CD8-positive, alpha-beta T cell (primary cell): ENCODE measurements at places on chromosomes 2 and 18.

DNA sequence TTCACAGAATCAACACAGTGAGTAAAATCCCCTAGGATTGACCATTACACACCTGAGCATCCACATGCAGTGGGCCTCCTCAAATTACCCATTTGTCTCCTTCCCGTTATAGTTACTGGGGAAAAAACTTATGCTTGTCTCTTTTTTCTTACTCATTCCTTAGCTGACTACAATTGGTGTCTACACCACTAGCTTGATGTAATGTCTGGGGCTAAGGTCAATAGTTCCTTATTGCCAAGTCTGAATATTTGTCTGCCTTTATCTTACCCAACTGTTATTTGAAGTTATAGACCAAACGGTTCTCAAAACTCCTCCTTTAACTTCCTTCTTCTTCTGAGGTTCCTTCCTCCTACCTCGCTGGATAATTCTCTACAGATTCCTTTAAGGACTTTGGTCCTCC is 41.9 kb upstream of the TMEM17 start:
- DNase-seq, result no peak

DNA sequence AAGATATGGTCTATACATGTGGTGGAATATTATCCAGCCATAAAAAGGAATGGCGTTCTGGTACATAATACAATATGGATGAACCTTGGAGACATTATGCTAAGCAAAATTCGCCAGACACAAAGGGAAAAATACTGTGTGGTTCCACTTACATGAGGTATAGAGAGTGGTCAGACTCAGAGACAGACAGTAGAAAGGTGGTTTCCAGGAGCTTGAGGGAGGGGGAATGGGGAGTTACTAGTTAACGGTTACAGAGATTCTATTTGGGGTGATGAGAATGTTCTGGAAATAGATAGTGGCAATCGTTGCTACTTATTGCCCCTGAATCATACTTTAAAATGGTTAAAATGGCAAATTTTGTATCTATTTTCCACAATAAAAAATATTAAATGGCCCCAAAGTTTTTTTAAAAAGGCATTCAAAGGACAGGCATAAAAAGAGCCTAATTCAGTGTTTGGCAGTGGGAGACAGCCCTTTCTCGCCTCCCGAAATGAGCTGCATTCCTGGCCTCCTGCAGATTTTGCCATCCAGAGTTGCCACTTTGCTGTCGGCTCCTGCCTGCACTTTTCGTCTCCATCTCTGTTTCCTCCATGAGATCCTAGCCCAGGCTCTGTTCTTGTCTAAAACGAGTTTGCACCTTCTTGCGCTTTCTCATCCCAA is 13.5 kb downstream of the TNFRSF11A start:
- no peak for DNase-seq

DNA sequence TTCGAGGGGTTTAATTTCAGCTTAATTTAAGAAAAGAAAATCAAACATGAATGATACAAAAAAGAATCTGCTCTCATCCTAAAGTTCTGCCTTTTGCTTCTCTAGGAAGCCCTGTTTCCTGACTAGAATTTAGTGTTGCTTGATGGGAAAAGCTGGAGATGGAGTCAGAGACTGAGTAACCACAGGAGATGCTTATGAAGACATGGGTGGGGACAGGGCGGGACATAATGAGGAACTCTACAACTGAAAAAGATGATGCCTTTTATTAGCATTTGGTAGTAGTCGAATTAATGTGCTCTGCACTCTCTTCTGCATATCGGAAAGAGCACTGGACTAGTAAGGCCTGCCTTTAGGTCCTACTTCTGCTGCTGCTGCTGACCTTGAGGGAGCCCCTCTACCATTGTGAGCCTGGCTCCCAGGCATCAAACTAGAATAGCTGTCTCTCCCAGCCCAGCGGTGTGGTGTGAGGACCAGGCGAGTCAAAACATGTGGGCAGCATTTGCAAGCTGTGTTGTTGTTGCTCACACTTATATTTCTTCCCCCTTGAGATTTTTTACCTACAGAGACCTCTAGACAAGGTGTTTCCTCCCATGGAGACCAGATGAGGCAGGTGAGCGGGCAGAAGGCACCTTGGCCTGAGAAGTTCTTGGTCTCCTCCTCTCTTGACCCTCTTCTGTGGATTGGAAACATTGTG is 61.5 kb downstream of the INPP4A start:
- no peak for DNase-seq

DNA sequence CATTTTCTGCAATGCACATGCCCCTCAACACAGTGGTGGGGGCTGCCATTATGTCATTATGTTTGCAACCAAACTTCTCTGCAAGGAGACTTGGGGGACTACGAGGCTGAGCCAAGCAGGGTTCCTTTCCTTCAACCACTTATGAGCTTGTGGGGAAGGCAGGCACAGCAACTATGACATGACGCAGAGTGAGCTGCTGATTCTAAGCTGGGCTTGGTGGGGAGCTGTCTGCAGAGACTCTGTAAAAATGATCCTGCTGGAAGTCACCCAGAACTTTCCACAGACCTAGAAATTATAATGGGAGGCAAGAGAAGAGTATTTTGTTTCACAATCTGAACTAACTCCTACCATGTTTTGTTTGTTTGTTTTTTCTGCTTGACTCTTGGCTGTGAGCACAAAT is 55.6 kb downstream of the INPP5D start:
- no peak for DNase-seq

DNA sequence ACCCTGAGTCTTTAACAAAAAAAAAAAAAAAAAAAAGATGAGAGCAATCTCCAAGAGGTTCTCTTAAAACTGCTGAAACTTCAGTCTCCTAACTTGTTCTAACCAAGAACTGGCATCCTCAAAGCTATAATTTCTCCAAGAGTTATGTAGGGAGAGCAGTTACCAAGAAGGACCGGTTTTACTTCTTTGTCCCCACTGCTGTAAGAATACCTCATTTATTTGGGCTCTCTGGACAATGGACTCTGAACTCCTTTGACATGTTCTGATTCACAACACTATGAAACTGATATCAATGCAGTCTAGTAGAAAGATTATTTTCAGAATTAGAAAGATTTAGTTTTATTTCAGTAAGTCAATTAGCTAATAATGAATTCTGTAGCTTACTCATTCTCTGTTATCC is 84.5 kb upstream of the DTNB start:
- no peak for DNase-seq

GRCh38 chr2:176169711-176170110 is 12.6 kb downstream of the HOXD3 start:
- DNase-seq, result no peak

DNA sequence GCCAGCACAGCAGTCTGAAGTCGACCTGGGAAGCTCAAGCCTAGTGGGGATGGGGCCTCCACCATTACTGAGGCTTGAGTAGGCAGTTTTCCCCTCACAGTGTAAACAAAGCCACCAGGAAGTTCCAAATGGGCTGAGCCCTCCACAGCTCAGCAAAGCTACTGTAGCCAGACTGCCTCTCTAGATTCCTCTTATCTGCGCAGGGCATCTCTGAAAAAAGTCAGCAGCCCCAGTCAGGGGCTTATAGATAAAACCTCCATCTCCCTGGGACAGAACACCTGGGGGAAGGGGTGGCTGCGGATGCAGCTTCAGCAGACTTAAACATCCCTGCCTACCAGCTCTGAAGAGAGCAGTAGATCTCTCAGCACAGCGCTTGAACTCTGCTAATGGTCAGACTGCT is 218.4 kb upstream of the VRK2 start:
- no peak for DNase-seq

DNA sequence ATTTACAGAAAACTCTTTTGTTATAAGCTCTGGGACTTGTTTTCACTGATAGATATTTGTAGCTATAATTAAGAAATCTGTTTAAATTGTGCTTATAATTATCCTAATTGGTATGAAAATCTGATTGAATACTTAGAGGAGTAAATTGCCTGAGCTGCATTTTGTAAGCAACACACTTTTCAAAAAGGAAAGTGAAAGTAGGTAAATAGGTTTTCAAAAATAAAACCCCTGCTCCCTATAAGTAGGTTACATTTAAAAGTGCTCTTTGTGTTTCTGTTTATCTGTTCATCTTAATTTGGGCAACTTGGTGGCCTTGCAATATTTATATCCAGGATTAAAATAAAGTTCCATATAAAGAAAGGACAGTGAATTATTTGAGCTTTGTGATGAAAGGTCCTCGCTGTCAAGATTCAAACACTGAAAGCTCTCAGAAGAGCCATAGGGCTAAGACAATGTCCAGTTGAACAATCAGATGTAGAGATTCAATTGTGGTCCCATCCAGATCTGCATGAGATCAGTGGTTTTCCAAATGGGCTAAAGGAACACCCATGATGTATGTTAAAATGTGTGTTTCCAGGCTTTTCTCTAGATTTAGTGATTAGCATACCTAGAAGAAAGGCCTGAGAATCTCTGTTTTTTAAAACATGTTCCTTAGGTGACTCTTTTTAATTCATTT is 371.6 kb downstream of the RPRM start:
- no peak for DNase-seq

- no peak for DNase-seq
These were observed 100.1 kb upstream of the RNF152 start for GRCh38 chr18:61992923-61993322.

GRCh38 chr18:677145-677544 is 19.7 kb downstream of the TYMS start:
- no peak for DNase-seq

DNA sequence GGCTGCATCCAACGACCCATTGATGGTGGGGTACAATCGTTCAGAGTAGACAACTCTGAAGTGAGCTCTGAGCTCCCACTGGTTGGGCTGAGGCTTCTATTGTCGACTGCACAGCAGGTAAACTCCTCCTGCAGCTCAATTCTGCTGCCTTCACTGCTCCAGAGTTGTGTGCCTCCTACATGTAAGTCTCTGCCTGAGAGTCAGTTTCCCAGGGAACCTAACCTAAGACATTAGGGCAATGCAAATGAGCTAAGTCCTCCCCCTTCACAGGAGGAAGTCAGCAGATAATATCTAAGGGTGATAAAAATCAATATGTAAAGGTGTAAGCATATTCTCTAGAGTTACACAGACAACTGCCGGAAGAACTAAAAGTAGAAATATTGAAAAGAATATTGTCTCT is 22.5 kb upstream of the ACYP2 start:
- no peak for DNase-seq

- peak; percentile 29 for DNase-seq
These were observed 38.8 kb downstream of the BMP10 start for GRCh38 chr2:68832233-68832869.

DNA sequence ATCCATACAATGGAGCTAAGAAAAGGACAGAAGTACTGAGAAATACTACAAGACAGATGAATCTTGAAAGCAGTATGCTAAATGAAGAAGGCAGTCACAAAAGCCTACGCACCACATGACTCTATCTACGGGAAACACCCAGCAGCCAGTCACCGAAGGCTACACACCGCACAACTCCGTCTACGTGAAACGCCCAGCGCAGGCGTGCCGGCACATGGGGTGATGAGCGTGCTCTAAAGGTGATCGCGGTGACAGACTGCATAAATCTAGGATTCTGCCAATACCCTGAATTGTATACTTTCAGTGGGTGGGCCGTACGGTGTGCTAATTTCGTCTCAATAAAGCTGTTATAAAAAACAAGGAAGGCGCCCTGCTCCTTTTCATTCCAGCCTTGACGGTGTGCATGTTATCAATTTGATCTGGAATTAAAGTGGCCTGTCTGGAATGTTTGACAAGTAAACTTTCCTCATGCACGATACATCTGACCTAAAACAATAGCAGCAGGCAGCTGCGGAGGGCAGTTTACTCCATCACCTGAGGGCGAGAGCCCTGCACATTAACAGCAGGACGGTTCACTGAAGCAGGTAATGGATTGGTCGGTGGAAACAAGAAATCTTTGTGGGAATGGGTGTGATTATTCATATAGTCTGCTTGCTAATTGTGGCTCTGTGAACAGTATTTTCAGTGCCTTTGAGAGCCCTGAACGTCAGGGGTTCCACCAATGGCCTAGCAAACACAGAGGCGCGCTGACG is 86.2 kb upstream of the SALL3 start:
- DNase-seq, result no peak

- no peak for DNase-seq
These were observed 58.7 kb upstream of the SP3 start for GRCh38 chr2:174023591-174024523.

DNA sequence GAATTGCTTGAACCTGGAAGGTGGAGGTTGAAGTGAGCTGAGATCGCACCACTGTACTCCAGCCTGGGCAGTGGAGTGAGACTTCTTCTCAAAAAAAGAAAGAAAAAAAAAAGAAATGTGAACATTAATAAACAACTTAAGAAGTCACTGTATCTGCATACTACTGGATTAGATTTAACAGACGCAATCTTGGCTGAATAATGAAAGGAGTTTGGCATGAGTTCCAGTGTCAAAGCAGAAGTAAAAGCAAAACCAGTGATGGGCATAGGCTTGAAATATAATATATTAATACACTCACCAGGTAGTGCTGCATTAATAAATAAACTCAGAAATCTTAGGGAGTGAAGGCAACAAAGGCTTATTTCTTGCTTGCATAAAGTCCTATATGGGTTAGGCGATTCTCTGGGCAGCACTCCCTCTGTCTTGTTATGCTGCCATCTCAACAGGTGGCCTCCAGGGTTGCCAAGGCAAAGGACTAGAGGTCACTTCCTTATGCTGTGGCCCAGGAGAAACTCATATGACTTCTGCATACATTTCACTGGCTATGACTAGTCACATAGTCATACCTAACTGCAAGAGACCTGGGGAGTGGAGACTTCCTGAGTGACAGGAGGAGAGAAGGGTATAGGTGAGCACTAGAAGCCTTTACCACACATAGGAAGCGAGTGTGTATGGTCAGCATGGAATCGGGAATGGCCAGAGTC is 296.2 kb upstream of the SPRED2 start:
- no peak for DNase-seq

DNA sequence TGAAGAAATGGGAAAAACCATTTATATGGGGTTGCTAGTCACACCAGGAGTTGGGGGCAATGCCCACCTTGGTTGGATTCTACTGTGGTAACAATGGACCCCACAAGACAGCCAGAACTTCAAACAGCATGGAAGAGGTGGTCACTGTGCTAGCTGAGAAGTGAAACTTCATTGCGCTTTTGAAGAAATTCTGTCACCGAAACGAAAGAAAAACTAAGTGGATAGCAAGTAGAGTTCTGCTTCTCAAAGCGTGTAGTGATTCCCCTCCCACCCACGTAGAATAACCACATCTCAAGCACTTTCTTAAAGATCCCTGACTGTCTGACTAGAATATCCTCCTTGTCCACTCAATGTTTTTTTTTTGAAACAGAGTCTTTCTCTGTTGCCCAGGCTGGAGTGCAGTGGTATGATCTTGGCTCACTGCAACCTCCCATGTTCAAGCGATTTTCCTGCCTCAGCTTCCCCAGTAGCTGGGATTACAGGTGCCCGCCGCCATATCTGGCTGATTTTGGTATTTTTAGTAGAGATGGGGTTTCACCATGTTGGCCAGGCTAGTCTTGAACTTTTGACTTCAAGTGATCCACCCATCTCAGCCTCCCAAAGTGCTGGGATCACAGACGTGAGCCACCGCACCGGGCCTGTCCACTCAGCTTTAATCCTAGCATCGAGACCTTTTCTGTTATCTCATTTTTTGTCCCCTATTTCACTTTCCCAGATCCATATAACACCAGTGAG is 30.1 kb upstream of the CCL20 start:
- DNase-seq, result no peak

DNA sequence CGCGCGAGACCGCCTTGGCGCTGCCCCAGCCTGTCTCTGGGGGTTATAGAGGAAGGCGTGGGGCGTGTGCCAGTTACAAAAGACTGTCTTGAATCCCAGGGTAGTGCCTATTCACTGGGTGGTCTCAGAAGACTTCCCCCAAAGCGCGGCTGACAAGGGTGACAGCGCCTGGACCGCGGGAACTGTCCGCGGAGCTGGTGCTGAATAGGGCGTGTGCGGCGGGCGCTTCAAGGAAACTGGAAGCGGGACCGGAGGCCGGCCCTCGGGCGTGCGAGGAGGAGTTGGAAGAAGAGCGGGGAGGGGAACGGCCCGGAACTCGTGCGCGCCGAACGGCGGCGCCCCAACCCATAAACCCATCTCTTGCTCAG is 2.3 kb downstream of the EGR4 start:
- peak; percentile 60 for DNase-seq
